ENCODE measurements at places on chromosomes 11 and 22.

GRCh38 chr22:37419370-37419968 is 7.8 kb downstream of the ELFN2 start:
- no peak for DNase-seq

GRCh38 chr11:116387641-116388040 is 385.1 kb downstream of the BUD13 start:
- no peak for DNase-seq

DNA sequence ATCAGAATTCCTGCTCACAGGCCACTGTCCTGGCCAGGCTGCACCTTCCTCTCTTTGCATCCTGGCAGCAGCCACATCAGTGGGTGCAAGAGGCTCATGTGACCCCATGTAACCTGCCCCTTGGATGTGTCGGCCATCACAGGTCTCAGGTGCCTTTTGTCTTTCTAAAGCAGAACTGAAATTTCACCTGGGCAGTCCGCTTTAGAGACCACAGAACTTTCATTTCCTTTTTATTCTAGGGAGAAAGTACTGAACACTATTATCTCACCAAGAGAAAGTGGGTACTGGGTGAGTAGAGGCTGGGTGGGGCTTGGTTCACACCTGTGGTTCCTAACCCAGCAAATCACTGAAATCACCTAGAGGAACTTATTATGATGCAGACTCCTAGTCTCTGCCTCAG is 51.7 kb upstream of the NUP160 start:
- peak; percentile 3 for DNase-seq

DNA sequence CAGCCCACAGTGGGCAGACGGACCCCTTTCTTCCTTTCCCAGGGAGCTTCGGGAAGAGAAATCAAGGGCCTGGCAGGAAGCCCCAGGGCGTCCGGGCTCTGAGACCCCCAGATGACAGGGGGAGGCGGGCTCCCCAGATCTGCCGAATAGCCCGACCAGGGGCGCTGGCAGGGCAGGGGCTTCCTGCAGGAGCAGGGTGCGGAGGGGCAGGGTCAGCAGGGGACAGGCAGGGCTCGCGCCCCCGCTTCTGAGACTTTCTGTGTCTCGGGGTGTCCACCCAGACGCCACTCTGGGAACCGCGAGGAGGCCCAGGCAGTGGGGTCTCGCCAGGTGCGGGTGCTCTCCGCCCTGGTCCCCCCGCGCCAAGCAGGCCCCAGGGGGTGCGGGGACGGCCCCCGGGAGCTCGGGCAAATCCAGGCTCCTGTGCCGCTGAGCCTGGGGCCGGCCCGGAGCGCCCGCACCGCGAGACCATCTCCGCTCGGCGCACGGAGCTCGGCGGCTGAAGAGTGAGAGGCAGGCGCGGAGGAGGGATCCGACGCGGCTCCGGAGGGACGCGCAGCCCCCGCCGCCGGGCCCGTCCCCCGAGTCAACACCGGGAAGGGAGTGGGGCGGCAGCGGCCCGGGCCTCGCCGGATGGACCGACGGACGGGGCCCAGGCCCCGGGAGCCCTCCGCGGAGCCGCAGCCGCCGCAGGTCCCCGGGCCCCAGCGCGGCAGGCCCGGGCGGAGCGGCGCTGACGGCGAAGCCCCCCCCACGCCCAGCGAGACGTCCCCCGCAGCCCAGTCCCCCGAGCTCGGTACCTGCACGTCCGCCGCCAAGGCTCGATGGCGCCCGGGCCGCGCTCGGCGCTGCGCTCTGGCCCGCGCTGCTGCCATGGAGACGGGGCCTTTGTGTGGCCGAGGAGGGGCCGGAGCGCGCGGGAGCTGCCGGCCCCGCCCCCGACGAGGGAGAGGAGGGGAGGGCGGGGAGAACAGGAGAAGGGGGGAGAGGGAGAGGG is at the start of gene PLXNB2:
Gene PLXNB2 (minus strand): TSS at position 894 of the 997 bp plus-strand sequence. CDS start 17,062 bp downstream, outside the sequence.
- DNase-seq = no peak

GRCh38 chr22:25779890-25780289 is 37.9 kb downstream of the MYO18B start:
- DNase-seq = no peak
